ENCODE measurements at places on chromosomes 12 and 14.
A peak's percentile ranks its signal among the peaks of the same experiment; 100 is the strongest.

DNA sequence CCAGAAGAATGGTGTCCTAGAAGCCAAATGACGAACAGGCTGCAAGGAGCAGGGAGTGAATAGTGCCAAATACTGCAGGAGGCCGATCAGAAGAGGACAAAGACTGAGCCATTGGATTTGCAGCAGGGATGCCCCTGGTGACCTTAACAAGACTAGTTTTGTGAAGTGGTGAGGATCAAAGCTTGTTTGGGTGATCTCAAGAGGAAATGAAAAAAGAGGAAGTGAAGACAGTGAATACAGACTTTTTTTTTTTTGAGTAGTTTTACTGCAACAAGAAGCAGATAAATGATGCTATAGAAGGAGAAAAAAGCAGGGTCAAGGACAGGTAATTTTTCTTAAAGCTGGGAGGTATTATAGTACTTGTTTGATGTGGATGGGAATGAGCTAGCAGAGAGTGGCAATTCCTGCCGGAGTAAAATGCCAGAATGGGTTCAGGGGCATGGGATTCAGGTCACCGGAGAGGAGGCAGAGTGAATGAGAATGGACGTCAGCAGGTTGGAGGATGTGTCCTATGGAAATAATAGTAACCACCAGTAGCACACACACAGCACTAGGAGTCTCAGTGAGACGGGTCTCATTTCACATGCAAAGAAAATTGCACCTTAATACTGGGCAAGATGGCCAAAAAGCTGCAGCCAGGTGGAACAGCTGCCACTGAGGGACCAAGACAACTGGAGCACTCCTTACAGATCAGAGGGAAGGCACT is 345.8 kb upstream of the CCDC196 start:
- no peak for ATAC-seq

GRCh38 chr12:84857525-84858208 is 54.9 kb downstream of the SLC6A15 start:
- peak; percentile 45 for ATAC-seq

- no peak for ATAC-seq
Observed at GRCh38 chr14:20803223-20803622, 579 bp upstream of the RNASE1 start.

DNA sequence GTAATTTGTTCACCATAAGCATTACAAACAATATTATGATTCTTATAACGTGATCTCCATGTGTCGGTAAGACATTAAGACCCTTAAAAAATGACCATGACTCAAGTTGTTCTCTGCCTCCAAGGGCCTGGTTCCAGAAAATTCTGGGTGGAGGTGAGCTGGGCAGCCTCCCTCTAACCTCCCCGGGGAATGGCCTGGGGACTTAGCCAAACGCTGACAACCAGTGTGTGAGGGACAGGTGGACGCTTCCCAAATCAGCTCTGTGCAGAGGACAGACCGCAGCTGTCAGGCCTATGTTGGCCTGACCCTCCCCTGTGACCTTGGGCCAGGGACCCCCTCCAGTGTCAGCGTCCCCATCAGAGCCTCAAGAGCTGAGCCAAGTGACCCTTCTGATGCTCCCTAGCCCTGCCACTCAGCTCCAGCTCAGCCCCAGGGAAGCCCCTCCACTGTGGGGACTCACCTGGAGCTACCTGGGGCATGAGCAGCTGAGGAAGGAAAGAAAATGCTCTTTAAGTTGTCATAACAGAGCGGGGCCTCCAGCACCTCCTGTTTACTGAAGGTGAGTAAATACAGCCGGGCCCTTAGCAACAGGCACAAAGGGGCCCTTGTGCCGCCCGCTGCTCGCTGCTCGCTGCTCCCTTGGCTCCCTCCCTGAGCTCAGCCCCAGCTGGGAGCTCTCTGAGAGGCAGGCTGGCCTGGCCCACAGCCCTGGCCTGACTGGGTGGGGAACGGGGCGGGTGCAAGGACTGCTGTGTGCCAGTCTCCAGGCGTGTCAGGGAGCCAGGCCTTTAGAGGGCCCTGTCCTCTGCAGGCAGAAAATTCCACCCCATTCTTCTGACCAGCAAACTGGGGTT is 116.6 kb downstream of the CALM1 start:
- peak; percentile 58 for ATAC-seq

- ATAC-seq = no peak
Observed at GRCh38 chr14:21614240-21614639, 20.5 kb downstream of the OR10G2 start.

DNA sequence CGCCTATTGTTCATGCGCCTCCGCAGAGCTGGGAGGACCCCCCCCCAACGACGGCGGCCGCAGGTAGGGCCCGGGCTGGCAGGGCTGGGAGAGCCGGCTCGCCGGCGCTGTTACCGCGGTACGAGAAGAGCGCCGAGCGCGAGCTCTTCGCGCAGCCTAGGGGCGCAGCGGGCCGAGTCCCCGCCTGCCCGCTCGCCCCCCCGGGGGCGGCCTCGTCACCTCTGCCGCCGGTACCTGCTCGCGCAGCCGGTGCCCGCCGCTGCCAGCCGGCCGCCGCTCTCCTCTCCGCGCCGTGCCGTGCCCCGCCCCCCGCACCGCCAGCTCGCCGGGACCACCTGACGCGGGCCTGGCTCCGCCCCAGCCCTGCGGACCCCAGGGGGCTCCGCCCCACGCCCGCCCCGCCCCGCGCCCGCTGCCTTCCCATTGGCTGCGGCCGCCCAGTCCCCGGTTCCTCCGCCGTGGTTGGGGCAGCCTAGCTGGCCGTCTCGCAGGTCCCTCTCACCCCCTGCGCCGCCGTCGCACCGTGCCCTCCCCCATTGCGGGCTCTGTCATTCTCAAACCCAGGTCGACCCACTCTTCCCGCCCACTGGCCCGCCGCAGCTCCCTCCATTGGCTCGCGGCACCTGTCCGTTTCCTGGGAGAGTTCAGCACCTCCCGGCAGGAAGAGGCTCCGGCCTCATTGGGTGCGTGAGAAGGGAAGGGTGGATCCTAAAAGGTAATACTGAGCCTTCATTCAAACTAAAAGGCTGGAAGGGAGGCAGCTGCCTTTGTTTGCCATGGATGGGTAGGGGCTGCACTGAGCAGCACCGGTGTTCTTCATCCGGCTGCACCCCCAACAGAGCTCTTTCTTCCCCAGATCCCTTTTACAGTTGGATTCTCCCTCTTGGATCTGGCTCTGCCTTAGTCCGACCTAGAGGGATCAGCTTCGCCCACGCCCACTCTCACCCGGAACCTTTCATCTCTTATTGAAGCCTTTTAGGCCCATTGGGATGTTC is at the start of gene MAP3K9:
MAP3K9 (minus strand) TSS at position 289 of the 995 bp plus-strand sequence. CDS start 342 bp downstream, outside the sequence.
- ATAC-seq = peak; percentile 95

DNA sequence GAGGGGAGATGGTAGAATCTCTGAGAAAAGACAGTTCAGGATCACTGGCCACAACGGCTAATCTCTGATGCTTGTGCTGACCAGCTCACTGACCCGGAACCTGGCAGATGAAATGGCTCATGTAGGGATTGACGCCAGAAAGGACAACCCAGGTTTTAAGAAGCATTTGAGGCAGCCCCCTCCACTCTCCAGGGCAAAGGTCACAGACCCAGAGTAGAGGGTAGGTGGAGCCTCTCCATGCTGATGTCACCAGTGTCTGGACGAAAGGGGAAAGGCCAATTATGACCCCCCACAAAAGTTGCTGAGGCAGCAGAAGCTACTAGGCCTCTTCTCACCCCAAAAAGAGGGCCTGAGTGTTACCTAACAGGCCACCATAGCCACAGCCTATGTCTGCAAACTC is 1.2 kb downstream of the METTL1 start:
- no peak for ATAC-seq

DNA sequence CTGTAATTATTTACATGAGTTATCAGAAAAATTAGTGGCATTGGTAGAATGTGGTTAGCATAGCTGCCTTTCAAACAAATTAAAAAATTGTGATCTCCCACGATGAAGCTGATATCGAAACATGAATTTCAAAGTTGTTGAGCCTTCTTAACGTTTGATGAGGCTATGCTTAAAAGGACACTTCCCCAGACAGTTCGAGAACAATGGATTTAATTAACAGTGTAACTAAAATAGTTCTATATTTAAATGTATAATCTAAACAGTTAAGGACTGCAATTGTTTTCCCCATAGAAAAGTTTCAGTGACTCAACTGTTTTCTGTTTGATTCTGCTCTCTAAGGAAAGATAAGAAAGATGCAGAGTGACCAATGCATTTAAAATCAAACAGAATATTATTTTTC is 1.6 kb downstream of the CLEC2B start:
- ATAC-seq = no peak

DNA sequence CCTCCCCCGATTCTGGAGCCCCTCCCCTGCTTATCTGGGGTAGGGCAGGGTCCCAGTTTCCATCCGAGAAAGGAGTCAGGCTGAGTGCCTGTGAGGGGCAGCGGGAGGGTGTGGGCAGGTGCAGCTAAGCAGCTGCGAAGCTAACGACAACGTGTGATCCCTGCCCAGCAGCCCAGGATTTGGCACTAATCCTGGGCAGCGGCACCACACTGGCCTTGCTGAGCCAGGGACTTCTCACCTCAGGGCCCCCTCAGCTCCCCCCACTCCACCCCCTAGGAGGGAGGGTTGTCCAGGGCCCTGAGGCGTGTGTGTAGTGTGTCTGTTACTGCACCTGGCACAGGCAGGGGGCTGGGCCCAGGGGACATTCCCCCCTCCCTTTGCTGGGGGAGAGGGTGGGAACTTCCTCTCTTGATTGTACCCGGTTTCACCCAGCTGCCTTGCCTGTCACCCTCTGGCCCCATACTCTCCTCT is 1.8 kb downstream of the SMIM41 start:
- ATAC-seq = peak; percentile 36

- no peak for ATAC-seq
Observed at GRCh38 chr12:27667540-27667939, 28.7 kb upstream of the REP15 start.

- peak; percentile 100 for ATAC-seq
Observed at GRCh38 chr12:83573671-83574070, 887.0 kb downstream of the TMTC2 start.

DNA sequence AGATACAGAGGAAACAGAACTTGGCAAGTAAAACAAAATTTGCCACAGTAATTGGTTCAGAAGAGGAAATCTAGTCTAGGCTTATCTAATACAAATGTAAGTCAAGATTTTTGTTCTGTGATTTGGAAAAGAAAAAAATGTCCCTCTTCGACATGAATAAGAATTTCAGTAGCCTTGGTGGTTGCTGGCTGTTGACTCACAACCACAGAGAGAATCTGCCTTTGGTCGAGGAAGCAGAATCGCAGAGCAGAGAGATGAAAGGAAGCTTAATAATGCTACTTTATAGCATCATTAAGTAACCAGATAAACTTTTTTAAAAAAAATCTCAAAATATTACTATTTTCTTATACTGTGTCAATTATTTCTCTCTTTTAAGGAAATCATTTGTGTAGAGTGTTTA is 1096.6 kb downstream of the FLRT2 start:
- ATAC-seq = no peak

GRCh38 chr12:92025462-92026207 is 120.0 kb downstream of the BTG1 start:
- ATAC-seq = no peak

- peak; percentile 36 for ATAC-seq
Observed at GRCh38 chr14:55329999-55330710, 58.9 kb downstream of the FBXO34 start.

Data from esophagus mucosa (tissue), 1 donor.